ENCODE measurements at places on chromosomes 12 and 14.

DNA sequence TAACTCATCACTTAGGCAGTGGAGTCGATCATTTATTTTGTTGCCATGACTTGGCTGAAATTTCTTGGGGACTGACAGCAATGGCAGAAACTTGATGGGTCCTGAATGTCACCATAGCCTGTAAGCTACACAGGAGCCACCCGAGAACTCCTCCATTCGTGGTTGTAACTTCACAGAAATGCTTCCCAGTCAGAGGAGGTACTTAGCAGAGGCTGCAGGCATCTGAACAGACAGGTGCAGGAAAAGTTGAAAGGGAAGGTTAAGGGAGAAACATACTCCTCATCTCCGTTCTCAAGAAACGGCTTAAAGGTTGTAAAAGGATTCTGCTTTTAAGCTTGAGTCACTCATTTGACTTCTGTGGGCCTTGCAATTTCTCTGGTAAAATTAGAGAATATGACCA is 47.7 kb downstream of the ETV6 start:
- no peak for DNase-seq

GRCh38 chr14:55122440-55122986 is 6.5 kb upstream of the LGALS3 start:
- DNase-seq, result no peak

DNA sequence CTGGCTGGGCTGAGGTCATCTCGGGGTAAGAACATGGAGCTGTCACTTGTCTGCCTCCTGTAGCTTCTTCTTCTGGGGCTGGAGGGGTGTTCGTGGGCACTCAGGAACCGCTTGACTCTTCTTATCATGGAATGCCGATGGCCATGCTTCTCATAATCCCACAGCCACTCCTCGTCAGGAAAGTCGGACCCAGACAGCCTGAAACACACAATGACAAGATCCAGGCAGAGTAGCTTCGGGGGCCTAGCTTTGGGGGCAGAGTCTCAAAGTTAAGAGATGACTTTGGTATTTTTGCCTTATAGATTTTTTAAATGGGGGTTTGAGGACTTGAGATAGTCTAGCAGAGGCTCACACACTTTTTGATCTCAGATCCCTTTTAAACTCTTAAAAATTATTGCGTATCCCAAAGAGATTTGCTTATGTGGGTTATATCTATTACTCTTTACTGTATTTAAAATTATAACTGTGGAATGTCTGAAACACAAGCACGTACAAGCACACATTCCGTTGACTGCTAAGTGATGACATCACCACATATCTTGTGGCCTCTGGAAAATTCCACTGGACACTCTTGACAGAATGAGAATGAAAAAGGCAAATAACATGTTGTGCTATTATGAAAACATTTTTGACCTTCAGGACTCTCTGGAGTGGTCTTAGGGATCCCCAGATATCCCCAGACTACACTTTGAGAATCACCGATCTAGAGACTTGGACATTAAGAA is 43.3 kb downstream of the BEST3 start:
- no peak for DNase-seq

GRCh38 chr14:27040552-27040951 is 442.7 kb upstream of the NOVA1 start:
- DNase-seq, result no peak

- peak; percentile 39 for DNase-seq
Measured at GRCh38 chr12:46387670-46388069, 15.1 kb upstream of the SLC38A2 start.

DNA sequence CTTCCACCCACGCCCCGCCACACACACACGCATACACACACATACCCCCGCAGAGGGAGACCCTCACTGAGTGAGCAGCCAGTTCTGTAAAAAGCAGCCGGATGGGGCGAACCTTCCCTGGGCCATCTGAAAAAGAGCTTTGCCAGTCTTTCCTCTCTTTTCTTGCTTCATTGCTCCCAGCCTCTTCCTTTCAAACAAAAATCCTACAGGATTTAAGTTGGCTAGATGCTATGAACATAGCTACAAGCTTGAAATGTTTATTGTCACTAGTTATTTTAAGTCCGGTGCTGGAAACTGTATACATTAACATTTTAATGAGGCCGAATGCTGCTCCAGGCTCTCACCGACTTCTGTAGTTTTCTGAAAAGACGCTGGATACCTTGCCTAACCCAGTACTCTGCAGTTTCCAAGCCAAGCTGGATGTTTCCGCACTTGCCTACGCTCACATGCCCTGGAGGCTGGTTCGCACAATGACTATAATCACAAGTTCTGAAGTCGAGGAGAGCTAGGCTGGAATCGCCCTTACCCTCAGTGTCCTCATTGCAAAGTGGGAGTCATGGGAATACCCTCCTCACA is 39.2 kb downstream of the LTBP2 start:
- DNase-seq, result no peak

- DNase-seq, result no peak
Measured at GRCh38 chr12:26338586-26339572, 143.5 kb downstream of the SSPN start.

GRCh38 chr14:72527591-72527990 is 366.3 kb downstream of the DPF3 start:
- no peak for DNase-seq

DNA sequence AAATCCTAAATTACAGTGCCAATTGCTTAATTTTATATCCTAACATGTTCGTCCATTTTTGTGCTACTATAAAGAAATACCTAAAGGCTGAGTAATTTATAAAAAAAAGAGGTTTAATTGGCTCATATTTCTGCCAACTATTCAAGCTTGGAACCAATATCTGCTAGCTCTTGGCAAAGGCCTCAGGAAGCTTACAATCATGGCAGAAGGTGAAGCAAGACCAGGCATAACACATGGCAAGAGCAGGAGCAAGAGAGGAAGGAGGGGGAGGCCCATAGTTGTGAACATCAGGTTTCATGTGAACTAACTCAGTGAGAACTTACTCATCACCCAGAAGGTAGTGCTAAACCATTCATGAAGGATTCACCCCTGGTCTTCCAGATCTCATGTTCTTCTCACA is 494.3 kb downstream of the CCER1 start:
- DNase-seq, result no peak

GRCh38 chr12:2960390-2960956 is 1.3 kb downstream of the TEAD4 start:
- DNase-seq, result peak; percentile 28

GRCh38 chr14:20176330-20176729 is 14.4 kb upstream of the OR11G2 start:
- DNase-seq, result no peak

DNA sequence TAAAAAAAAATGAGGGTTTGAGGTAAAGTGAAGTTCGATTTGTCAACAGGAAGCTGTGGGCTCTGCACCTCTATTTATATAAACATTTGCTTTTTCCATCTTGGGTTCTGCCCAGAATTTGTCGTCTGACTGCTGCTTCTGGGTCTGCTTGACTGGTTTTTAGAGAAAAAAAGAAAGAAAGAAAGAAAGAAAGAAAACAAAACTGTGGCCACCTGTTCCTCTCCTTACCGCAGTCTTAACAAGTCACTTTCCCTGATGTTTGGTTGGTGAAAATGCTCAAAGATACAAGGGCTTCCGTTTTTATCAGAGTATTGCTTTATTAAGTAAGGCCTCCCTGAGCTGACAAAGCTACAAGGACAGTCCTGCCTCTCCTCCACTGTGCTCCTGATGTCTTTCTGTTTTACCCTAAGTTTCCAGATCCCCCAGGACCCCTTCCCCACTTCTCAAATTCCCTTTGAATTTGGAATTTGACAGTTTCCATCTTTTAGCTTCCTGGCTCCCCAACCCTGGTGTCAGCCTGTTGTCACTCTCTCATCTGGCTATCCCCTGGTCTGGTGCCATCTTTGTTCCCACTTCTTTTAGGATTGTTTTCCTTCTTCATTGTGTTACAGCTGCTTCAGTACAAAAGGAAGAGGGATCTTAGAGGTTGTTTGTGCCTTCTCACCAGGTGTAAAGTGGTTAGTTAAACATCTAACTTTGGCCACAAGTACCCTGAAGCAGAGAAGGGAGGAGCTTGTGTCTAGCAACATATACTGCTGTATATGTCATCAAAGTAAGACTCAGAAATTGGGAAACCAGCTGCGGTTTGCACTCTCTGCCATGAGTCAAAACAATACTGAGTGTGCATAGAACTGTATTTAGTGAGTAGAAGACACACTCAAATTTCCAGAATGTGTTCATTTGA is 18.0 kb downstream of the MFAP5 start:
- peak; percentile 72 for DNase-seq

- no peak for DNase-seq
Measured at GRCh38 chr12:44294649-44295048, 458.8 kb downstream of the TMEM117 start.

- DNase-seq, result no peak
Measured at GRCh38 chr12:1115484-1116231, 124.6 kb downstream of the ERC1 start.

GRCh38 chr12:40561395-40561966 is 130.8 kb upstream of the CNTN1 start:
- no peak for DNase-seq

GRCh38 chr14:67442139-67442906 is 30.4 kb upstream of the PLEK2 start:
- DNase-seq, result no peak

GRCh38 chr14:32277998-32278397 is 51.1 kb upstream of the AKAP6 start:
- DNase-seq, result no peak

DNA sequence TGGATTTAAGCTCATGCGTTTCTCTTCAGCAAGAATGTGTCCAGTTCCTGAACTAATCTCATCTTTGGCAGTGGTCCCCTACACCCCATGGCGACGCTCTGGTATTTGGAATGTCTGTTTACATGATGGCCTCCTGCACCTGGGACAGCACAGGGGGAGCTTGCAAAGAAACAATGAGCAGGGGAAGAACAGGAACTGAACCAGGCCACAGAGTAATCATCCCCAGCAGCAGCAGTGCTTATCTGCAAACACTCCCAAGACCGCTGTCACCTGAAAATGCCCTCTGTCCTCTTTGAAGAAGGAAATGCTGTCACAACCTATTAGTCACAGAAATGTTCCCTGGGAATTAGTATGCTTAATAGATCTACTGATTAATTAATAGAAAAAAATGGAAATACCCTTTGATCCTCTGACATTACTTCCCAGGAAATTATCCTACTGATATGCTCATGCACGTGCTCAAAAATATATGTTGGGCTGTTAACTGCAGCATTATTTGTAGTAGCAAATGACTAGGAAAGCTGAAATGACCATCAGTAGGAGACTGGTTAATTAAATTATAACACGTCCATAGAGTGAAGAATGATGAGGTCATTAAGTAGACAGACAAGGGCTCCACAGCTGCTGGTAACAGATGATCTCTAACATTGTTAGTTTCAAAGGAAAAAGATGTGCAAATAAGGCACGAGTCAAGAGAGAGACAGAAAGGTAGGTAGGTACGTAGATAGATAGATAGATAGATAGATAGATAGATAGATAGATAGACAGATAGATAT is 279.3 kb upstream of the FLRT2 start:
- no peak for DNase-seq

- peak; percentile 19 for DNase-seq
Measured at GRCh38 chr14:95520346-95520745, 3.9 kb upstream of the SYNE3 start.

GRCh38 chr14:21168055-21168454 is 12.2 kb upstream of the OR5AU1 start:
- no peak for DNase-seq

GRCh38 chr12:106583242-106584103 is 669 bp downstream of the RFX4 start:
- DNase-seq, result no peak

DNA sequence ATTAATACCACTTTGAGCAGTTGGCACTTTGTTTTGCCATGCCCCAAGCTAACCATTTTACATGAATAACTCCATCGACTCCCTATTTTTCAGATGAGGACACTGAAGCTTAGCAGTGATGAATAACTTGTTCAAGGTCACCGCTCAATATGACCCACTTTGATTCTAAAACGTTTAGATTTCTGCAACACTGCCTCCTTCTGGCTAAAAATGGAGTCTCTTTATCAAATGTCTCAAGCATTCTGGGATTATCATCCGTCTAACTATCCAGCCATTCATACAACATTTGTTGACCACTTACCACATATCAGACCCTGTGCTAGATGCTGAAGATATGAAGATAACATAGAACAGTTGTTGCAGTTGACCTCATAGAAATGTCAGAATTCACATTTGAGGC is 298.0 kb downstream of the PPFIA2 start:
- DNase-seq, result no peak

- no peak for DNase-seq
Measured at GRCh38 chr12:45060976-45061375, 10.1 kb upstream of the DBX2 start.

DNA sequence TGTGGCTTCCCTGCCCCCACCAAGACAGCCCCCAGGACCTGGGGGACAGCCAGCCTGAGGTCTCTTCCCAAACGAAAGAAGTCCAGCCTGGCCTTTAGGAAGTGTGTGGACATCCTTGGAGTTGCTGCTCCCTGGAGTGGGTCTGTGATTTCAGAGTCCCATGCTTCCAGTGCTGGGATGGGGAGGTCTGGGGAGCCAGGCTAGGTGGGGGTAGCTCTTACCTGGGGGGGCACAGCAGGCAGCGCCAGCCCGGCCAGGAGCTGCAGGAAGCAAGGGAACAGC is 509 bp downstream of the PGF start:
- DNase-seq, result no peak

- DNase-seq, result no peak
Measured at GRCh38 chr12:102425109-102426039, 55.0 kb downstream of the IGF1 start.

- DNase-seq, result no peak
Measured at GRCh38 chr12:57577981-57578758, 12.8 kb upstream of the PIP4K2C start.

- no peak for DNase-seq
Measured at GRCh38 chr12:116339062-116339461, 61.6 kb upstream of the MED13L start.

GRCh38 chr14:89284333-89285058 is 132.5 kb downstream of the FOXN3 start:
- no peak for DNase-seq

GRCh38 chr12:111454311-111454710 is 48.6 kb downstream of the SH2B3 start:
- no peak for DNase-seq

DNA sequence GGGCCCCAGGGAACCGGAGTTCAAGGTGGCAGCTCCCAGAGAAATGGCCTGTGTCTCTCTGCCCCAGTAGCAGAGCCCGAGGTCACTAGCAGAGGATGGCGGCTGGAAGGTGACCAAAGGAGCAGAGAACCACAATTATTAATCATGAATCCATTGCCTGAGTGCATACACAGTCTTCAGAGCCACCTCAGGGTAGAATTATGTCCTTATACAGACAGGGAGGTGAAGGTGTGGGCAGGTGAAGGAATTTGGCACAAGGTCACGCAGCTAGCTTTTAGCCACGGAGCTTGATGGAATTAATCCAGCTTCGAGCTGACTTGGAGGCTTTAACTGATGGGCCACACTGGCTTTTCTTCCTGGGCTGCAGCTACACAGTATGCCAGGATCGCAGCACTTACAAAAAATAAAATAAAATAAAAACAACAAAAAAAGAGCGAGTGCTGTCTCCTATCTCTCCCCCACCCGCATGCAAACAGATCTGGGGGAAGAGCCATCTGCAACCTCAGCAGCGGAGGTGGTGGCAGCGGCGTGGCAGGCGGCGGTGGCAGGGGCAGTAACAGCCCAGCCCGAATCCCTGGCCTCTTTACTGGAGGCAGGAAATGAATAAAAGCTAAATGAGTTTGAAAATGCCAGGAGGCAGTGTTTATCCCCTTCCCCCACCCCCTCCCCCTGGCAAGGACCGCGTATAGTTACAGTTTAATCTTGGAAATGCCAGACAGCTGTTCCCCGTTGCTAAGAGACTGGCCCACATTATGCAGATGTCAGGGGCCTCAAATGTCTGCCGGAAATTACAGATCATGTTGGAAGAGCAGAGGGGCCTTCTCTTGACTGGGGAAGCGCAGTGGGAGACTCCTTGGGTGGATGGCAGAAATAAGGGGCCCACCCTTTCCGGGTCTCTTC is 93.5 kb downstream of the LRRC74A start:
- no peak for DNase-seq
